Esophagus muscularis mucosa (tissue), 4 donors: ENCODE measurements at places on chromosomes 5 and 9. TPM values are rescaled to one million over a fixed set of nuclear protein-coding genes. Genes with fewer than 3 reads are reported as not detected.

DNA sequence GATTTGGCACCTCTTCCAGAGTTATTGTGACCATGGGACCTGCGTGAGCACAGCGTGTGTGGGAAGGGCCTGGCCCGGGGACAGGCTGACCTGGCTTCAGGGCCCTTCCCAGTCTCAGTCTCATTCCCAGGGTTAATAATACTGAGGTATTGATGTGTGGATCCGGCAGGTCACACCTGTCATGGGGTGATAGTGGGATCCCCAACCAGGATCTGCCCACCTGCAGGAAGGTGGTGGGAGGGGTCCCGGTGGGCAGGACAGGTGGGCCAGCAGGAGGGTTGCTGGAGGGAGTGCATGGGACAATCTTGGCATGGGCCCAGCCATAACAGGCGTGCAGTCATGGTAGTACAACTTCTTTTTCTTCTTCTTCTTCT, 55.4 kb downstream of the COL15A1 start:
- H3K27ac ChIP-seq: peak overlapping the region; percentile 80
- H3K36me3 ChIP-seq: peaks cover 18% of the 10 kb centered on the region
- no peaks in the 10 kb centered on the region for H3K27me3 ChIP-seq
- DNase-seq: no peak

DNA sequence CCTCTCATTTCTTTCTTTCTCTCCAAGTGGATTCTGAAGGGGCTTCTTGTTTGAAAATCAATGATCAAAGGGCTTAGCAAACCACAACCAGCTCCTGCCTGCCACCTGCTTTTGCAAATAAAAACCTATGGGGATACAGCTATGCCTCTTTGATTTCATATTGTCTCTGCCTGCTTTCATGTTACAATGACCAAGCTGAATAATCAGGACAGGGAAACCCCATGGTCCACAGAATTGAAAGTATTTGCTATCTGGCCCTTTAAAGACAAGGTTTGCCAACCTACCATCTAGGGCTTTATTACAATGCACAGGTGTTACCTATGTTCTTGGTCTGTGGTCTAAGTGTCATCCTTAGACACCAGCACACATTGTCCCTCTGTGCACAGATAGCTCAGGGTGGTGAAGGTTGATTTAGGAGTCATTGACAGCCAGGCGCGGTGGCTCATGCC, 28.8 kb upstream of the PLIN2 start:
- H3K36me3 ChIP-seq: no peaks in the 10 kb centered on the region
- H3K4me1 ChIP-seq: peaks cover under 1% of the 10 kb centered on the region
- no peaks in the 10 kb centered on the region for H3K27me3 ChIP-seq

SLC44A1 gene
- total RNA-seq: 29.2 TPM

DNA sequence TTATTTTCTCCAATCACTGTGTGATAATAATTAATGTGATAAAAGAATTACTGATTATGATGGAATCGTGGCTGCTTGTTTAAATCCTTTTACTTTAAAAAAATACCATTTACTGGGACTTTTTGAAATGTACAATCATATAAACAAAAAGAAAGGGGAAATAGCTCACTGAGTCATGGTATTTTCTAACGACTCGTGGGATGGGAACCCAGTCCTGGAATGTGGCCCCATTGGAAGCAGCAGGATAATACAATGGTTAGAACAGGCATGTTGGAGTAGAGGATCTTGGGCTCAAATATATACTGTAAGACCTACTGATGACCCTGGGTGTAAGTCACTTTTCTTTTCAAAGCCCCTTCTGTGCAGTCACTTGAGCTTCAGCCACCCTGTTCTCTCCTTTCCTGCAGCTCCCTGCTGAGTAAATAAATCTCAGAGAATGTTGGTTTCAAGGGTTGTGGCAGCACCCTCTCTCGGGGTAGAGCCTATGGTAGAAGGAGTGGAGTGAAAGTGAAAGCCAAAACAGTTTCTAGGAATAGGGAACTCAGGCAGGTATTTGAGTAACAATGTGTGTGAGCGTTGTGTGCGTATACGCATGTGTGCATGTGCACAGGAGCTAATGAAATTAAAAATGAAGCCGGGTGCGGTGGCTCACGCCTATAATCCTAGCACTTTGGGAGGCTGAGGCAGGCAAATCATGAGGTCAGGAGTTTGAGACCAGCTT, 40.8 kb upstream of the LARP1 start:
- no peaks in the 10 kb centered on the region for H3K36me3 ChIP-seq
- H3K4me1 ChIP-seq: peaks cover 19% of the 10 kb centered on the region
- peak overlapping the region; percentile 8 for H3K4me3 ChIP-seq
- H3K27ac ChIP-seq: peak overlapping the region; percentile 28
- H3K27me3 ChIP-seq: no peaks in the 10 kb centered on the region

- H3K27ac ChIP-seq: no peak overlapping the region
- no peak overlapping the region for H3K4me3 ChIP-seq
- H3K27me3 ChIP-seq: no peaks in the 10 kb centered on the region
- no peak for DNase-seq
- no peaks in the 10 kb centered on the region for H3K4me1 ChIP-seq
- no peaks in the 10 kb centered on the region for H3K36me3 ChIP-seq
Measured at GRCh38 chr5:77909237-77909636, 133.1 kb upstream of the TBCA start.

NR4A3 gene
- total RNA-seq: 17.4 TPM

TMEM8B gene
- 14.2 TPM for total RNA-seq

TMC1 gene
- total RNA-seq: not detected

DNA sequence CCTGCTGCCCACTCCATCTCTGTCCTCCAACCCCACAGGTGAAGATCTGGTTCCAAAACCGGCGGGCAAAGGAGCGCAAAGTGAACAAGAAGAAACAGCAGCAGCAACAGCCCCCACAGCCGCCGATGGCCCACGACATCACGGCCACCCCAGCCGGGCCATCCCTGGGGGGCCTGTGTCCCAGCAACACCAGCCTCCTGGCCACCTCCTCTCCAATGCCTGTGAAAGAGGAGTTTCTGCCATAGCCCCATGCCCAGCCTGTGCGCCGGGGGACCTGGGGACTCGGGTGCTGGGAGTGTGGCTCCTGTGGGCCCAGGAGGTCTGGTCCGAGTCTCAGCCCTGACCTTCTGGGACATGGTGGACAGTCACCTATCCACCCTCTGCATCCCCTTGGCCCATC, 6.4 kb upstream of the SLC6A7 start:
- peaks cover 19% of the 10 kb centered on the region for H3K4me1 ChIP-seq
- H3K27me3 ChIP-seq: no peaks in the 10 kb centered on the region
- no peak overlapping the region for H3K4me3 ChIP-seq

ATP10B gene
- 0.58 TPM for total RNA-seq

DNA sequence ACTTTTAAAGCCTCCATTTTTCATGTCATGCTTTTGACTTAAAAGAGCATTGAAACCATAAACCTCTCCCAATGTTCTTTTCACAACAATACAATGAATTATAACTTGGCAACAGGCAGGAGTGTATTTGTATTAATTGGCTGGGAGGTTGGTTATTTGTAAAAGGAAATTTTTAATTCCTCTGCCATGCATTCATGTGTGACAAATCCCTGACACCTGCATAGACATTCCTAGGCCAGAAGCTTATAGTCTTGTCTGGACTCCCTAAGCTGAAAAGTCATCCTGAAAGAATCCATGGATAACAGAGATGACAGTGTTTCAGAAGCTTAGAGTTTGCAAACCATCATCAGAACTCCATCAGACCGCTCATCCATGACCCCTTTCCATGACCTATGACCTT, 76.3 kb upstream of the PTGER4 start:
- H3K4me1 ChIP-seq: no peaks in the 10 kb centered on the region
- no peak overlapping the region for H3K4me3 ChIP-seq
- no peaks in the 10 kb centered on the region for H3K27me3 ChIP-seq
- no peaks in the 10 kb centered on the region for H3K36me3 ChIP-seq

EQTN gene
- total RNA-seq: not detected

DNA sequence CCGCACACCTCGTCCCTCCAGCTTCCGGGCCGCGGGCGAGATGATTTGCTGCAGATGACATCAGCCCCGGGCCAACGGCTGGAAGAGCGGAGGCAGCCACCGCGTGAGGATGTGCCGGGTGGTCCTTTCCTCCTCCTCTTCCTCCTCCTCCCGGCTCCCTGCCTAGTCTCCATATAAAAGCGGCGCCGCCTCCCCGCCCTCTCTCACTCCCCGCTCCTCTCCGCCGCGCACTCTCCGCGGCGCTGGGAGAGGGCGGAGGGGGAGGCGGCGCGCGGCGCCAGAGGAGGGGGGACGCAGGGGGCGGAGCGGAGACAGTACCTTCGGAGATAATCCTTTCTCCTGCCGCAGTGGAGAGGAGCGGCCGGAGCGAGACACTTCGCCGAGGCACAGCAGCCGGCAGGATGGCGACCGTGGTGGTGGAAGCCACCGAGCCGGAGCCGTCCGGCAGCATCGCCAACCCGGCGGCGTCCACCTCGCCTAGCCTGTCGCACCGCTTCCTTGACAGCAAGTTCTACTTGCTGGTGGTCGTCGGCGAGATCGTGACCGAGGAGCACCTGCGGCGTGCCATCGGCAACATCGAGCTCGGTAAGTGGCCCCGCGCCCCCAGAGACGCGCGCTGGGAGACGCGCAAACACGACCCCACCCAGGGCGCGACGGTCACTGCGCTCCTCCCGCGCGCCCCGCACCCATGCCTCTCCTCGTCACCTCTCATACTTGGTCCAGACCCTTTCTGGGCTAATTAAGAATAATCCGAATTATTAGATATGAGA, at the start of gene MAP1B:
MAP1B (plus strand) TSS at position 345 of the 770 bp plus-strand sequence; CDS start at position 402, 57 bp downstream.
- H3K4me1 ChIP-seq: peaks cover 47% of the 10 kb centered on the region
- DNase-seq: no peak
- peak within 1 kb of the TSS; percentile 91 for H3K27ac ChIP-seq
- H3K27me3 ChIP-seq: no peaks in the 10 kb centered on the region
- H3K4me3 ChIP-seq: peak within 1 kb of the TSS; percentile 90

GRCh38 chr5:56142614-56143372, 90.3 kb downstream of the ANKRD55 start:
- no peak for DNase-seq
- H3K4me3 ChIP-seq: no peak overlapping the region
- no peaks in the 10 kb centered on the region for H3K27me3 ChIP-seq
- no peak overlapping the region for H3K27ac ChIP-seq

DNA sequence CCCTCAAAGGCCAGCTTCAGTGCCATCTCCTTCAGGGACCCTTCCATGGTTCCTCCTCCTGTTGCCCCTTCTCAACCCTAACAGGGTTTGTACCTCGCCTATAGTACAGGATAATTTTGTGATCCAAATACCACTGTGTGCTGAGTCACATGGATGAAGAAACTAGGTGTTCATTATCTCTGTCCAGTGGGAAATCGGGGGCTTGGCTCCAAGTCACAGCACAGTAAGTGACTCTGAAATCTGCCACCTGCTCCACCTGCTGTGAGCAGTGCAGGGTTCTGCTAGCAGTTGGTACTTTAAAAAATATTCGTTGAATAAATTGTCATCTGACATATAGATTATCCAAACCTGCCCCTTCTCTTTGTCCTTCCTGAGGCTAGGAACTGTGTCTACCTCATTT, 123.2 kb upstream of the OTULINL start:
- DNase-seq: no peak
- peaks cover 40% of the 10 kb centered on the region for H3K36me3 ChIP-seq
- H3K27ac ChIP-seq: peak overlapping the region; percentile 18
- no peak overlapping the region for H3K4me3 ChIP-seq
- no peaks in the 10 kb centered on the region for H3K27me3 ChIP-seq
- H3K4me1 ChIP-seq: peaks cover 23% of the 10 kb centered on the region

ANKRD20A1 gene
- not detected for total RNA-seq

DNA sequence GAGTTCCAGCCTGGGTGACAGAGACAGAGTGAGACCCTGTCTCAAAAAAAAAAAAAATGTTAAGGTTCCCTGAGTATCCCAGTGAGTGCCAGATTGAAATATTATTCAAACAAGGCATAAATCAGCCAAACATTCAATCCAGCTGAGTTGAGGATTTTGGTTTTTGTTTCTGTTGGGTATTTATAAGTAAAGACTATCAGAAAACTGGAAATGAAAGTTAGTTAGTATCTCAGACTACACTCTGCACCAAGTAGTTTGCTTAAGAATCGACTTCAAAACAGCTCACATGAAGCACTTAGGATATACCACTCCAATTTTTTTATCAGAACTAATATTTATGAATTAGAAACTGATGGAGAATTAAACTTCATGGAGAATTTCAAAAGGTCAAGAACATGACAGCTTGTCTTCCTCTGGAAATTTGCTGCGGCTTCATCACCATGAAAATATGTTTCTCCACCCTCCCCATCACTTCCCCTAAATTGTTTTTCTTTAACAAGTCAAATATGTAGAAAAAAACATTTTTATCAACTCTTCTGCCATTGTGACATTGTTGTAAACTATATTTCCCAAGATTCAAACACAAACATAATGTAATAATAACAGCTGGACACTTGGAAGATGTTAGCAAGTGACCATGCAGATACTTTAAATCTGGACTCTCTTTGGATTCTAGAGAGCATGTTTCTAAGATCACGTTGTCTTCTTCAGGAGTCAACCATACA, 110.0 kb upstream of the PTGER4 start:
- H3K36me3 ChIP-seq: no peaks in the 10 kb centered on the region
- no peak overlapping the region for H3K4me3 ChIP-seq
- no peaks in the 10 kb centered on the region for H3K27me3 ChIP-seq
- H3K4me1 ChIP-seq: no peaks in the 10 kb centered on the region
- DNase-seq: no peak

DOK3 gene
- 7.5 TPM for total RNA-seq

DNA sequence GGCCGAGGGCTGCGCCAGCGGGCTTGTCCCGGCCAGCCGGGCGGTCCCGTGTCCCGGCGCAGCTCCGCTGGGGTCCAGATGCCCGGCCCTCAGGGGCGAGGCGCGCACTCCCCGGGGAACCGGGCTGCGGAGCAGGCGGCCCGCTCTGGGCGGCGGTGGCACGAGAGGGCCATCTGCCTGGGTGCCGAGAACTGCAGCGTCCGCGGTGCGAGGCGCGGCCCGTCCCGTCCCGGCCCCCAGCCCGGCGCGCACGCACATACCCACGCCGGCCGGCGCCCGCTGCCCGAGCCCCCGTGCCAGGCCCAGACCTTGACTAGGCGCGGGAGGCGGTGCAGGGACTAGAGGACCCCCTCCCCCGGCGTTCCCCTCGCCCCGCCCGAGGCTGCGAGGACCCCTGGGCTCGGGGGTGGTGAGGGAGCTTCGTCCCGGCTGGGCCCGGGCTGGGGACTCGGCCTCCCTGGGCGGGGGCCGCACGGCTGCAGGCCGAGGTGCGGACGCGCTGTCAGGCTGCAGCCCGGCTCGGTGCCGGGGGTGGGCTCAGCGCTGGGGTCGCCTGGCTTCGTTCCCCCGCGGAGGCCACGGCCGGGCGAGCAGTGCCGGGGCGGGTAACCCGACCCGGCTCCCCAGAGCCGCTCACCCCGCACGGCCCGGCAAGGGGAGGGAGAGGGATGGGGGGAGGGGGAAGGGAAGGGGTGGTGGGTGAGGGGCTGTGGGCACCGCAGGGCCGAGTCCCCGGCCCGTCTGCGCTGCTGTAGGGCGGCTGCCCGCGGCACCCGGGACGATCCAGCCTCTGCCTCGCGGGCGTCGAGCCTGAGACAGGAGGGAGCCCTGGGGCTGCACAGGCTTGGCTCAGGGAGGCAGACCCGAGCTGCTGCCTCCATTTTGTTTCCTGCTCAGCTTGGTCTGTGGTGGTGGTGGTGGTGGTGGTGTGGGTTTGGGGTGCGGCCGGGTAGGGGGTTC, 1.2 kb upstream of the NSD1 start:
- H3K36me3 ChIP-seq: peaks cover 17% of the 10 kb centered on the region
- peak overlapping the region; percentile 92 for H3K4me3 ChIP-seq
- peaks cover 41% of the 10 kb centered on the region for H3K4me1 ChIP-seq

RETREG1 gene
- total RNA-seq: 13.0 TPM

CMYA5 gene
- 4.6 TPM for total RNA-seq

KIF24 gene
- total RNA-seq: 0.42 TPM

LCN1 gene
- total RNA-seq: not detected
